ENCODE measurements at places on chromosomes 12 and 14. TPM values are rescaled to one million over a fixed set of nuclear protein-coding genes. Genes with fewer than 3 reads are reported as not detected.

DNA sequence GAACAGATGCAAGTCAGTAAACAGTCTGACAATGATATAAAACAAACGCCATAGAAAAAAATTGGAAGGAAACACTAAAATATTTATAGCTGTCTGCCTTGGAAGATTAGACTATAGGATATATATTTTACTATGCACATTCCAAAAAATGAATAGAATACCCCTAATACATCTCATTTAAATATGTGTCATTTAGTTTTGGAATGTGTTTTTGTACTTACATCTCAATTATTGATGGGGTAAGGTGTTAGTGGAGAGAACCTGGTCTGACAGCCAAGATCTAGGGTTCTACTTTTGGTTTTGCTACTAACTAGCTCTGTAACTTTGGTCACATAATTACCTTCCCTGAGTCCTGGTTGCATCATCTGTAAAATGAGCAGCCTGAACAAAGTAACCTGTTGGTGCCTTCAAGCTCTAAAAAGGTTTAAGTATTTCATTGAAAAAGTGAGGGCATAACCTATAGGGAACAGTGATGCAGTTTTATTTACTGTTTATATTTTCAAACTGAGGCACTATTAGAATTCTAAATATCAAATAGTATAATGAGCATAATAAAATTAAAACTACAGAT, 28.6 kb upstream of the SLC6A13 start:
- no peak for DNase-seq

DNA sequence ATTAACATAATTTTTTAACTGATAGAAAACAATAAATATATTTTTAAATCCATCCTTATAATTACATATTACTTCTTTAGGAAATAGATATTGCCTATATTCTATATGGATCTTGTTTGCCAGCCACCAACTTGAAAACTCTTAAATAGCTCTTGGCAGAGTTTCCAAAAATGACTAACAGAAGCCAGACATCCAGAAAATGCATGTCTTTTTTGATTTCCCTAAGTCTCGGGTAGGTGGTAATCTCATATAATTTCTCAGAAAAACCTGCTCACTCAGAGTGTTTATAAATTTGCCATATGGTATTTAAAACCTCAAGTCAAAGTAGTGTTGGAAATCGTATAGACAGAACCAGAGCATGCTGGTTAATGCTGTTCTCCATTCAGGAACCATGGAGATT, 360.4 kb upstream of the FOXG1 start:
- DNase-seq, result no peak

GRCh38 chr14:39367387-39367751, 64.9 kb downstream of the FBXO33 start:
- DNase-seq, result no peak

DNA sequence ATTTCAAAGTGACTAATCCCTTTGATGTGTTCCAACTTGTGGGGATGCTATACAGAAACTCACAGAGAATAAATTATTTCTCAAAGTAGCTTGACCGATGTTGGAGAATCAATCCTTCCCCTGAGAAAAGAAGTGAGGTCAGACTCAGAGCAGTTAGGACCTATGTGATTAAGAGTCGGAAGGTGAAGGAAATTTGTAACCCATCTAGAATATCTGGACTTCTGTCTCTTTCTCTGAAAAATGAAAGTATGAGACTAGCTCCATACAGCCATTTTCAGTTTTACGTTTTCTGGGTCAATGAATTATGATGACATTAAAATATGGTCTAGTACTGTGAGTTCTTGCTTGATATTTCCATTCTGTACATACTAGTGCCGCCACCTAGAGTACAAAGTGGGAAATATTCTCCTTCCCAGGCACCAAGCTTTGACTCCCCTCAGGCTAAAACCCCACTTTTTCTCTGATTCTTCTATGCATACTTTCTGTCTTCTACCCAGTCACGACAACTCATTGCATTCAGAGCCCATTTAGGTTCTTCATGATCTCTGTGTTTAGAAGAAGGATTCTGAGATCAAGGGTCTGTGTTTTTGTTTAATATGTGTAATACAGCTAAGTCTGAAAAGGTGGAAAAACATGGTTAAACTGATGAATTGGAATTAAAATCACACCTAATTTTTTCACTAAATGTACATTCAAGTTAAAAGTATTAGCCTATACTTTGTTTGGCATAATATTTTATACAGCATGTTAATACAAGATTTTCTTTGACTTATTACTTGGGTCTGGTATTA, 6.9 kb upstream of the NTS start:
- no peak for DNase-seq

- no peak for DNase-seq
These were observed 22.0 kb upstream of the WDR89 start for GRCh38 chr14:63663428-63664341.

- DNase-seq, result no peak
These were observed 28.8 kb downstream of the CLMN start for GRCh38 chr14:95290871-95291431.

DNA sequence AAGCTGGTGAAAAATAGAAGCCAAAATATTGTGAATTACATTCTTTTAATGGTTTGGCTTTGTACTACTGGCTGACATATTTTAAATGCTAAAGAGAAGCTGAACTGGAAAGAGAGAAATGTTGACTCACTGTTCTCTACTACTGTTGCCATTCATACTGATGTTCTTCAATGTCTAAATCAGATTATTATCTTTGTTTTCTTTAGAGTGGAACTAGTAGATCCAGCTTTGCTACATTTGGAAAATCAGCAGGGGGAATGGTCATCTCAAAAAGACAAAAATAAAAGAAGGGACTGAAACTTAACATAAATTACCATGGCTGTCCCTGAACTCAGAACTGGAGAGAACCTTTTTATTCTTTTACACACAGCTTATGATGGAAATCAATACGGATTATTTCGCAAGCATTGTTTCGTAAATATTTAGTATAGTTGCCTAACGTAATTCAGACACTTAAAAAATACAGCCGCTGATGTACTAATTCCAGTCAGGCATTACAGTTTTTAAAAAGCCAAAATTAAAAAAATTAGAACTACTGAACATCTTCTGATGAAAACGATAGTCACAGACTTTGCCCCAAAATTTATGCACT, 76.3 kb upstream of the OTX2 start:
- DNase-seq, result no peak

Gene CBLN3
- 2.0 TPM for total RNA-seq

Gene POTEG
- not detected for total RNA-seq

Gene RHOJ
- total RNA-seq, result 12.1 TPM

Gene WIF1
- not detected for total RNA-seq

Gene EIF5
- total RNA-seq, result 162 TPM

All from esophagus muscularis mucosa (tissue), 4 donors.